ENCODE measurements at places on chromosomes 7 and 10. TPM values are rescaled to one million over a fixed set of nuclear protein-coding genes. Genes with fewer than 3 reads are reported as not detected.

DNA sequence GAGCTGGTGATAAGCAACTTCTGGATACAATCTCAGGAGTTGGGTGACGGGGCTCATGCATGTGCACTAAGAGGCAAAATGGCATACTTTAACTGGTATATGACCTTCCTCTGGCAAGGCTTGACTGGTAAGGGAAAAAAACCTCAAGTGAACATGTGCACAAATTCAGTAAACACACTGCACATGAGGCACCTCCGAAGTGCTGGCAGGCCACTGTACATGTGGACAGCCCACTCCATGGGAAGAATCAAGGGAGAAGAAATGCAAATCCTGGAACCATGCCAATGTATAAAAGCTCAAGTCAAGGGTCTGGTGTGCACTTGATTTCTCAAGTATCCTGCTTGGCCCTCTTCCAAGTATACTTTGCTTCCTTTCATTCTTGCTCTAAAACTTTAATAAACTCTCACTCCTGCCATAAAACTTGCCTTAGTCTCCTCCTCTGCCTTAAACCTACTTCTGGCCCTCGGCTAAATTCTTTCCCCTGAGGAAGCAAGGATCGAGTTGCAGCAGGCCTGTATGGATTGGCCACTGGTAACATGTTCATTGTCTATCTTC is 167.2 kb downstream of the RAMP3 start:
- H3K27ac ChIP-seq = no peak overlapping the region
- DNase-seq = no peak
- no peak overlapping the region for H3K4me3 ChIP-seq
- H3K27me3 ChIP-seq = no peaks in the 10 kb centered on the region
- H3K36me3 ChIP-seq = no peaks in the 10 kb centered on the region
- H3K4me1 ChIP-seq = no peaks in the 10 kb centered on the region

DNA sequence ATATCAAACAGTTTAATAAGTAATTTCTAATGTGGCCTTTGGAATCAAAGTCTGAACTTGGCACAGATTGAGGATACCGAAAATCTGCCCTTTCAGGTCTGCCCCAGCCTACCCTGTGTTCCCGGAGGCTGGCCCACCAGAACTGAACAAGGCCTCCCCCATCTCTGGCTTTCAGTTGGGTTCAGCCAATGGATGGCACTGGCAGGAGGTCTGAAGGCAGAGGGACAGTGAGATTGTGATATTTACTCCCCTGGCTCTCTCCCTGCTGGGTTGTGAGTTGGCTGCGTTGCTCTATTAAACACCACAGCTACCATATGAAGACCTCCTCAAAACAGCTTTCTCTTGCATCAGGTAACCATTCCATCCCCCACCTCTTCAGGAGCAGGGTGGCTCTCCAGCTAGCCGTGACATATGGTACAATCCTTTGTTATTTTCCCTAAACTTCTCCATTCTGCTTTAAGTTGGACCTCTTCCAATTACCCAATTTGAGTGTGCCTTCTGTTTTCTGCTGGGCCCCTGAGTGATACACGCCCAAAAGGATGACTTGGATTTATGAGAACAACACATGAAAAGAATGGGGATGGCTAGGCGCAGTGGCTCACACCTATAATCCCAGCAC is 28.1 kb downstream of the DNMBP start:
- no peak overlapping the region for H3K4me3 ChIP-seq
- no peaks in the 10 kb centered on the region for H3K27me3 ChIP-seq
- H3K36me3 ChIP-seq = peaks cover 33% of the 10 kb centered on the region
- H3K27ac ChIP-seq = peak overlapping the region; percentile 94
- peaks cover 9% of the 10 kb centered on the region for H3K4me1 ChIP-seq

- H3K4me3 ChIP-seq = no peak overlapping the region
- H3K27me3 ChIP-seq = no peaks in the 10 kb centered on the region
- H3K36me3 ChIP-seq = peaks cover 10% of the 10 kb centered on the region
- no peak overlapping the region for H3K27ac ChIP-seq
- peaks cover 4% of the 10 kb centered on the region for H3K4me1 ChIP-seq
- DNase-seq = no peak
These were observed 89.6 kb downstream of the VTI1A start for GRCh38 chr10:112536663-112537062.

DNA sequence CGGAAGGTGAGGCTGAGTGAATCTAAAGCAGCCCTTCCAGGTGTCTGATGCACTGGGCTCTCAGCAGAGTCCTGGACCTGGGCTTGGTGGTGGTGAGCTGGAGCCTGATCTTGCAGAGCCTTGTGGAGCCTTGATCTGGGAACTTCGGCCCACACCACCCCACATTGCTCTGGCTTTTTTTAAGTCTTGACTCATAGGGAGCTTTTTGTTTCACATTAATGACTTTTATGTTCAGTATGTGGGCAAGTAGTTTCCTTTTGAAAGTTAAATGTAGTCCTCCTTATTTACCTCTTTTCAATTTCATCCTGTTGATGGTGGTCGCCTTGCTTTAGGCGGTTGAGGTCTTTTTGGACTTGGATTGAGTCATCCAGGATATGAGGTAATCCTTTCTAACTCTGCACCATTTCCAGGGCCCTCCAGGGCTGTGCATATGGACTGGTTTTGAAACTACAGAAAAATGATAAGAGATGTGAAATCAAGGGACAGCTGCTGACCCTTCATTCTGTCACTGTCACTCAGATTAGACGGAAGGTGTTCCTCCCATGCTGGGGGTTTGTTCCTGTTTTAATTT is 2.9 kb upstream of the NRAP start:
- no peaks in the 10 kb centered on the region for H3K4me1 ChIP-seq
- no peak for DNase-seq
- no peaks in the 10 kb centered on the region for H3K36me3 ChIP-seq
- H3K27me3 ChIP-seq = no peaks in the 10 kb centered on the region
- H3K4me3 ChIP-seq = no peak overlapping the region
- H3K27ac ChIP-seq = peak overlapping the region; percentile 46

- H3K36me3 ChIP-seq = no peaks in the 10 kb centered on the region
- no peak for DNase-seq
- no peak overlapping the region for H3K4me3 ChIP-seq
- H3K27me3 ChIP-seq = no peaks in the 10 kb centered on the region
- H3K4me1 ChIP-seq = no peaks in the 10 kb centered on the region
- no peak overlapping the region for H3K27ac ChIP-seq
These were observed 39.4 kb upstream of the SLC25A13 start for GRCh38 chr7:96361116-96361857.

GRCh38 chr7:41592236-41592635 is 110.7 kb downstream of the INHBA start:
- H3K36me3 ChIP-seq = no peaks in the 10 kb centered on the region
- DNase-seq = no peak

DNA sequence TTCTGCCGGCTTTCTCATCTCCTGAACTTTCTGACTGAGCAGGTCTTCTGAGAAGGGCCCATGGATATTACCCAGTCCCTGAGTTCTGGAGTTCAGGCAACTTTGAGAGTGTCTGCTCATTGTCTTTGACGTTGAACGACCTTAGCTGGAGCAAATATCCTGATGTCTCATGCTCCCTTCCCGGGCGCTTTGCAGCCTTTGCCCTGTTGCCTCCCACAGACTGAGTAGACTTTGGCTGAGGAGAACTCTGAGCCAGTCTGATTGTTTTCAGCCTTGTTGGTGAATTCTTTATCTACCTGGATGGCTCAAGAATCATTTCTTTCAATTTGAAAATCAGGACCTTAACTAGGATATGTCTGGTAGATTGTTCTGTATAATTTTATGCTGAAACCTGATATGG is 353.7 kb downstream of the GLRX3 start:
- no peak for DNase-seq
- H3K27ac ChIP-seq = no peak overlapping the region
- no peaks in the 10 kb centered on the region for H3K36me3 ChIP-seq
- no peaks in the 10 kb centered on the region for H3K27me3 ChIP-seq
- H3K4me1 ChIP-seq = no peaks in the 10 kb centered on the region

- no peak overlapping the region for H3K27ac ChIP-seq
- H3K4me3 ChIP-seq = no peak overlapping the region
- no peaks in the 10 kb centered on the region for H3K4me1 ChIP-seq
- H3K36me3 ChIP-seq = no peaks in the 10 kb centered on the region
- no peak for DNase-seq
These were observed 76.8 kb downstream of the TMEM106B start for GRCh38 chr7:12287901-12288300.

DNA sequence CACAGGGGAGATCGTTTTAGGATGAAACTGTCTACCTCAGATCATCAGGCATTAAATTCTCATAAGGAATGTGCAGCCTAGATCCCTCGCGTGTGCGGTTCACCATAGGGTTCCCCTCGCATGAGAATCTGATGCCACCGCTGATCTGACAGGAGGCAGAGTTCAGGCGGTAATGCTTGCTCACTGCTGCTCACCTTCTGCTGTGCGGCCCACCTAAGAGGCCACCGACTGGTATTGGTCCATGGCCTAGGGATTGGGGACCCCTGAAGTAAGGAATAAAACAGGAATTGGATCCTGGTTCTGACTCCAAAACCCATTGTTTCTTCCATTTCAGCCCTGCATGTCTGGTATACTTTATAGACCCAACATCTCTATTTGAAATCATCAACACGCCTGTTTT is 4.1 kb downstream of the NOD1 start:
- no peaks in the 10 kb centered on the region for H3K27me3 ChIP-seq
- no peak overlapping the region for H3K27ac ChIP-seq
- H3K4me1 ChIP-seq = peaks cover 10% of the 10 kb centered on the region
- H3K4me3 ChIP-seq = no peak overlapping the region
- DNase-seq = no peak

GRCh38 chr7:51227861-51228260 is 88.7 kb downstream of the COBL start:
- H3K4me1 ChIP-seq = no peaks in the 10 kb centered on the region
- no peak overlapping the region for H3K27ac ChIP-seq
- DNase-seq = no peak
- no peak overlapping the region for H3K4me3 ChIP-seq

- peaks cover 17% of the 10 kb centered on the region for H3K4me1 ChIP-seq
- H3K27me3 ChIP-seq = peaks cover 29% of the 10 kb centered on the region
- no peak overlapping the region for H3K27ac ChIP-seq
- DNase-seq = peak; percentile 62
- H3K36me3 ChIP-seq = no peaks in the 10 kb centered on the region
These were observed 448 bp upstream of the GOLGA7B start for GRCh38 chr10:97849103-97849686.

- DNase-seq = no peak
- no peaks in the 10 kb centered on the region for H3K4me1 ChIP-seq
- H3K27me3 ChIP-seq = no peaks in the 10 kb centered on the region
- peak overlapping the region; percentile 74 for H3K4me3 ChIP-seq
These were observed 2.7 kb downstream of the CDK13 start for GRCh38 chr7:39952803-39953202.

GRCh38 chr7:4882169-4883032 is 1.1 kb downstream of the RADIL start:
- peak overlapping the region; percentile 70 for H3K4me3 ChIP-seq
- H3K36me3 ChIP-seq = no peaks in the 10 kb centered on the region
- H3K27ac ChIP-seq = peak overlapping the region; percentile 89
- DNase-seq = peak; percentile 88
- no peaks in the 10 kb centered on the region for H3K27me3 ChIP-seq

- H3K4me3 ChIP-seq = no peak overlapping the region
- H3K27me3 ChIP-seq = no peaks in the 10 kb centered on the region
These were observed 249.9 kb upstream of the SMIM30 start for GRCh38 chr7:113368256-113368655.

DNA sequence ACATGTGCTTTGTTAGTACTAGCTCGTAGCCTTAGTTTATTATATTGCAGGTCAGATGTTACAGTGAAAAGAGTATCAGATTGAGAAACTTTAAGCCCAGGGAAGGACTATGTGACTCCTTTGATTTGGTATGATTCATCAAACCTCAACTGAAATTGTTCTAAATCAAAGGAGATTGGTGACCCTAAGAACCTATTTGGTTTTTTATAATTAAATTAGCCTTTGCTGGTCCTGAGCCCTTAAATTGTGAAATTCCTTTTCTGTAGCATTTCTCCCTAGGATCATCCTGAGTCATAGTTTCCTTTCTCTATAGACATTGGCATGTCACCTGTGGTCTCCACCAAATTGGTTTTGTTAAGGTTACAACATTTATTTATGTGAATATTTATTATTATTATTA is 89.7 kb downstream of the POLR1F start:
- H3K36me3 ChIP-seq = no peaks in the 10 kb centered on the region
- no peak for DNase-seq
- no peaks in the 10 kb centered on the region for H3K4me1 ChIP-seq
- H3K27ac ChIP-seq = no peak overlapping the region

DNA sequence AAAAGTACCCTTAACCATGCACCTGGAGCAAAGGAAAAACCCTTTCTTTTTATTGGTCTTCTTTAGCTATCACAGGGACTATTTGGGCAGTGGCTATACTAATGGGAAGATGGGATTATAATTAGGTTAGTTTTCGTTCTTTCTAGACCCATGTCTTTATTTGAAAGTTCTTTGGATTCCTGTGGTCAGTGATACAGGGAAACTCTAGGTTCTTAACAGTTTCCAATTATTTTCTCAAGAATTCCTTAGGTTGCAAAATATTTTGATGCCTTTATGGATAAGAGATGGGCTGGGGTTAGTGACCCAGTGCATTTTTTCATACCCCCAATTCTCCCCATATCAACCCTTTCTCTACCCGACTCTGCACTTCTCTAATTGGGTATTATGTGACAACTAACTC is 49.0 kb downstream of the ADD3 start:
- peaks cover 6% of the 10 kb centered on the region for H3K4me1 ChIP-seq
- H3K27me3 ChIP-seq = no peaks in the 10 kb centered on the region
- H3K36me3 ChIP-seq = no peaks in the 10 kb centered on the region
- no peak for DNase-seq

DNA sequence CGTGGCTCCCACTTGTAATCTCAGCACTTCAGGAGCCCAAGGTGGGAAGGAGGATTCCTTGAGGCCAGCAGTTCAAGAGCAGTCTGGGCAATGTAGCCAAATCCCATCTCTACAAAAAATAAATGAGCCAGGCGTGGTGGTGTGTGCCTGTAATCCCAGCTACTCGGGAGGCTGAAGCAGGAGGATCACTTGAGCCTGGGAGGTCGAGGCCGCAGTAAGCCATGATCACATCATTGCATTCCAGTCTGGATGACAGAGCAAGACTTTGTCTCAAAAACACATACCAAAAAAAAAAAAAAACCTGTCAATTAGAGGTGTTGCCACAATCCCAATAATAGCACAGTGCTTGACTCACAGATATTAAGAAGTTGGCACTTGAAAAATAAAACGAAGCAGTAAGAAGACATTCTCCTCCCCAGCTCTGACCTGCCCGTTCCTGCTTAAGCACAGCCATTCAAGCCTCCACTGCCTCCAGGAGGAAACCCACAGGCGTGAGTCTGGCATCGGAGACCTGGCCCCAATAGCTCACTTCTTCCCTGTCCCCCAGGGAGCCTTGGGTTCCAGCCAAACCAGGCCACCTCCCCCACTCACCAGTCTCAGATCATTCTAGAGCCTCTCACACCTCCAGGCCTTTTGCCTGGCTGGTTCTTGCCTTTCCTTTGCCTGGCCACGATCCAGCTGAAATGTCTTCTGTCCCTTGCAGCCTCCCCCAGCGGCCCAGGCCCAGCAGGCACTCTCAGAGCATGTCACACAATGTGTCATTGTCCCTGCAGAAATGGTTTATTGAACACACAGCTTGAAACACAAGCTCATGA is 45.3 kb upstream of the GTF2I start:
- H3K36me3 ChIP-seq = no peaks in the 10 kb centered on the region
- H3K27ac ChIP-seq = no peak overlapping the region
- H3K27me3 ChIP-seq = no peaks in the 10 kb centered on the region

GRCh38 chr7:93142127-93142526 is 6.1 kb downstream of the SAMD9L start:
- no peaks in the 10 kb centered on the region for H3K27me3 ChIP-seq
- H3K27ac ChIP-seq = no peak overlapping the region
- peaks cover 4% of the 10 kb centered on the region for H3K36me3 ChIP-seq

OPN1SW gene
- polyA plus RNA-seq = 0.05 TPM

ZPBP gene
- not detected for polyA plus RNA-seq

ENO4 gene
- 0.36 TPM for polyA plus RNA-seq

WDR86 gene
- polyA plus RNA-seq = 2.5 TPM

COL17A1 gene
- polyA plus RNA-seq = 0.12 TPM

NUTM2A gene
- 0.38 TPM for polyA plus RNA-seq

NEUROG3 gene
- not detected for polyA plus RNA-seq

C7orf57 gene
- polyA plus RNA-seq = 0.41 TPM

SEPTIN7 gene
- polyA plus RNA-seq = 119 TPM
